ENCODE measurements at places on chromosomes 3 and 15.

- no peak for DNase-seq
These were observed 32.2 kb upstream of the ADCY5 start for GRCh38 chr3:123481071-123481470.

DNA sequence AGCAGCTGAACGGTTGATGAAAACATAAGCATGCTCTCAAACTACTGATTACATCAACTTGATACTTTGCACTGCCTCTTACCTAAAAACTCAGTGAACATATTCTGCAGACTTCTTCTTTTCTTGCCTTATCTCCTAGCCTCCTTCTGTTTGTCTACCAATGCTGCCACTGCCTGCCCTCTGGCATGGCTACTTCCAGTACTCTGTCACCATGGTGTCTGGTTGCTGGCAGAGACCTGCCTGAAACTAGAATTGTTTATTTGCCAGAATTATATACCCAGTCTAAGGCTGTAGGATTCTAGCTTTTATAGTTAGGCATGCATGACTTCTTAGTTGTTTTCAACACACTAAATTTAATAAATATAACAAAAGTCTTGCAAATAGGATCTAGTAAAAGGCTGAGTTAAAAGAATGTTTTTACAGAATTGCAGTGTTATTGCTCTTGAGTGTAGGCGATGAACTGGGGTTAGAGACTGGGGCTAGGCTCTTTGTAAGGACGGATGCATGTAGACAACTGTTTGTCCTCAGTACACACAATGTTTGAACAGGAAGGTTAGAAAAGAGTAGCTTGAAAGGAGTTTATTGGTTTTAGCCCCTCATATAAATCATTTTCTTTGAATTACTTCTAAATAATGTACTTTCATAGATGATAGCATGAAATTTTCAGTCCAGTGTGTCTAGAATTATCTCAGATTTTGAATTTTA, 116.3 kb downstream of the KCNAB1 start:
- no peak for DNase-seq

DNA sequence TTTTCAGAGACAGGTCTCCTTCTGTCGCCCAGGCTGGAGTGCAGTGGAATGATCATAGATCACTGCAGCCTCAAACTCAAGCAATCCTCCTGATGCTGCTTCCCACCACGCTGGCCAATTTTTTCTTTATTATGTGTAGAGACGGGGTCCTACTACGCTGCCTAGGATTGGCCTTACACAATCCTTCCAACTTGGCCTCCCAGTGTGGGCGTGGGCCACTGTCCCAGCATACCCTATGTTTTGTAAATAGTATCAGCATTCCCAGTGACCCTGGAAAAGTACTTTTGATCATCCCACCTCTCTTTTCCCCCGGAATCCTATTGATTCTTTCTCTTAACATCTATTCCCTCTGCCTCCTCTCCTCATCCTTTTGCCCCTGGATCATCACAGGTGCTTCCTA, 36.9 kb downstream of the SLC28A2 start:
- no peak for DNase-seq

DNA sequence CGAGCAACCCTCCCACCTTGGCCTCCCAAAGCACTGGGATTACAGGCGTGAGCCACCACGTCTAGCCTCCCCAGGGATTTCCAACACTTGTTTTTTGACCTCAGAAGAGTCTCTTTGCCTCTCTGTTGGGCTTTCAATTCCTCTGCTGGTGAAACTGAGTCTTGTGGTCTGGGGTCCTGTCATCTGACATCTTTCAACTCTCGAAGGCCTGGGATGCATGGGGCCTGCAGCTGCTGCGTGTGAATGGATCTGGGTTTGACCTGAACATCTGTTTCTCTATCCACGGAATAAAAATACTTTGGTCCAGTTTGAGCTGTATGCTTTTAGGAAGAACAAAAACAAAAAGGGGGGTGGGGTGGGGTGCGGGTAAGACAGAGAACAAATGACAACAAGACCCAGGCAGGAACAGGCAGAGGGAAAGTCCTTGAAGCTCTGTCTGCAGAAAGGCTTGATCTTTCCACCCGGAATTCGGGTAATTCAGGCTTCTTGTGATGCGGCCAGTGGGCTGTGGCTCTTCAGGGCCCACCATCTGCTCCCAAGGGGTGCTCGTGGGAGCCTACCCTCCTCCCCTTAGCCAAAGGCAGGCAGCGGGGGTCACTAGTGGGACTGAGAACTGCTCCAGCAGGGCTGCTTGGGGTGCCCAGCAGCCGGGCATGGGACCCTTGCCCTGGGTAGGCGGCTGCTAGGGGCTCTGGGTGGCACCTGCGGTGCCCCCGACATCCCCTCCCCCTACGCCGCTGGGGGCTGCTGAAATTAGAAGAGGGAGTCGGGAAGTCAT, 71.5 kb downstream of the SLC12A8 start:
- DNase-seq: no peak

- no peak for DNase-seq
These were observed 71.6 kb downstream of the ADCY5 start for GRCh38 chr3:123377243-123377740.

- no peak for DNase-seq
These were observed 280.4 kb downstream of the ULK4 start for GRCh38 chr3:41681479-41681878.

DNA sequence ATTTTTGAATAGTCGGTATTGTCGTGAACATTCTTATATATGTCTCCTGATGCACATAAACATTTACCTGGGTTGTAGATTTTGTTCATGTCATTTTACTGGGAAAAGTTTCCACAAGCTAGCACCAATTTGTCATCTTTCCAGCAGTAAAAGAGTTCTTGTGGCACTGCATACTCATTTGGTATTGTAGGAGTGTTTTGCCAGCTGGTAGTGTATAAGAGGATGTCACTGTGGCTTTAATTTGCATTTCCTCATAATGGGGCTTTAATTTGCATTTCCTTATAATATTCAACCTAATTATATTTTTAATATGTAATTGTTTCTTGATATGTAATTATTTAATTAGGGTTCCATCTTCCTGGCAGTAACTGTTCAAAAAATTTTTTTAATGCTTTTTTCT, 21.2 kb upstream of the TNFSF10 start:
- no peak for DNase-seq

DNA sequence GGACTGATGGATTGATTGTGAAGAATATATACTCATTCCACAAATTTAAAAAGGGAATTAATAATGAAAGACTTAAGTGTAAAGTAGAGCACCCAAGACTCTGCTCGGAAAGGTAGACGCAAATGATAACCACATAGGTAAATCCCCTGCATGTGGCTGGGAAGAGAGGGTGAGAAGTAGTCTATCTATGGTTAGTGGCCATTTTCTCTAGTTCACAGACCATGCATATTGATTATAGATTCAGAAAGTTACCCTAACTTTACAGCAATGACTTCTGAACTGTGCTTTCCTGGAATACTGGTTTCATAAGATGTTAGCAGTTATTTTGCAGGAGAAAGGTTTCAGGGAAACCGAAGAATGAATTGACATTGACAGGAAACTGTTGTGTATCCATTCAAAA, 51.7 kb downstream of the CASR start:
- no peak for DNase-seq

DNA sequence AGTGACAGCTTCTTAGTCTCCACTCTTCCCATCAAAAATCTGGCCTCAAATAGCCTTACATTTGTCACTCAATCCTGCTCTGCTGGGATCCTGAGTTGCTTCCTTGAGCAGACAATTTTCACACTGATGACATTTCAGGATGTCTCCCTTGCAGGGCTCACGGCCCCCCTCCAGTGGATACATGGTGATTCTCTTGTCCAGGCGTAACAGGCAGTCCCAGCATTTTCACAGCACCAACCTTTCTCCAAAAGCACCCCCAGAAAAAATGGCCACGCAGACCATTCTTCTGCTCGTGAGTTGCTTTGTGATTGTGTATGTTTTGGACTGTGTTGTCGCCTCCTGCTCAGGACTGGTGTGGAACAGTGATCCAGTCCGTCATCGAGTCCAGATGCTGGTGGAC, 47.4 kb upstream of the WNT7A start:
- DNase-seq: no peak

GRCh38 chr3:966341-966740, 126.5 kb upstream of the CNTN6 start:
- no peak for DNase-seq

- no peak for DNase-seq
These were observed 87.3 kb upstream of the C15orf61 start for GRCh38 chr15:67433495-67434099.

DNA sequence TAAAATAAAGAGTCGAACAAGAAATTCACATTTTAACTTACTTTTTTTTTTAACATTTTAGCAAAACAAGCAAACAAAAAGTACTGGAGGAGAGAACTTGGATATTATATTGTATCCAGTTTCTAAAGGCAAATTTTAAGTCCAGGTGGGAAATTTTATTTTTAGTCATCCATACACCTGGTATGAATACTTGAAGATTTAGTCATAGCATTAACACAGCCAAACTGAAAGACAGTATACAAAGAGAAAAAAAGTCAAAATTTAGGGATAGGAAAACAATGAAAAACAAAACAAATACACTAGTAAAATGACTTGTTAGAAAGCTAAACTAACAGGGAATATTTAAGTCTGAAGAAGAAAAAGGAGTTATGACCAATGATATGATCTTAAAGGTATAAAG, 69.1 kb downstream of the PROS1 start:
- no peak for DNase-seq

DNA sequence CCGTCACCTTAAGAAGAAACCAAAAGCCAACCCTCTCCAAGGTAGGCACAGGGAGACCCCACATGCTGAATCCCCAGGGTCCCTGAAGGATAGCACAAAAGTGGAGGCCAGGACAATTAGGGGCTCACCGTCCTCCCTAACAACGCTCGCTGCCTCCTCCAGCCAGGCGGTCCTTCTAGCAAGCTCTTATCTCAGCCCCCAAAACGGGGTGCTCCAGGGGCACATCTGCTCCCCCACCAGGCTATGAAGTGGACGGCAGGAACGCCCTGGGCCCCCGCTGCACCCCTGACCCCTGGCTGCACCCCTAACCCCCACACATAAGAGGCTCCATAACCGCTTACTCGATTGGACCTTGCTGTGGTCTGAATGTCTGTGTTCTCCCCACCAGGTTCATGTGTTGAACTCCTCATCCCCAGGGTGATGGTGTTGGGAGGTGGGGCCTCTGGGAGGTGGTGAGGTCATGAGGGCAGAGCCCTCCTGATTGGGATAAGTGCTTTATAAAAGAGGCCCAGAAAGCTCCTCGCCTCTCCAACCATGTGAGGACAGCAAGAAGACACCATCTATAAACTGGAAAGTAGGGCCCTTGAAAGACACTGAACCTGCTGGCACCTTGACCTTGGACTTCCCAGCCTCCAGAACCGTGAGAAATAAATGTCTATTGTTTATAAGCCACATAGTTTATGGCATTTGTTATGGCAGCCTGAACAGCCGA, 153.3 kb downstream of the NUP210 start:
- no peak for DNase-seq

Measured in occipital lobe (tissue), 3 donors.